ENCODE measurements at places on chromosomes 4 and X. TPM values are rescaled to one million over a fixed set of nuclear protein-coding genes. Genes with fewer than 3 reads are reported as not detected.

Gene PDCL2
- polyA plus RNA-seq, result not detected

- DNase-seq, result peak; percentile 44
These were observed 98.7 kb downstream of the NFKB1 start for GRCh38 chr4:102599886-102600285.

GRCh38 chr4:105126311-105127169 lies 20.1 kb upstream of the TET2 start:
- DNase-seq, result no peak

DNA sequence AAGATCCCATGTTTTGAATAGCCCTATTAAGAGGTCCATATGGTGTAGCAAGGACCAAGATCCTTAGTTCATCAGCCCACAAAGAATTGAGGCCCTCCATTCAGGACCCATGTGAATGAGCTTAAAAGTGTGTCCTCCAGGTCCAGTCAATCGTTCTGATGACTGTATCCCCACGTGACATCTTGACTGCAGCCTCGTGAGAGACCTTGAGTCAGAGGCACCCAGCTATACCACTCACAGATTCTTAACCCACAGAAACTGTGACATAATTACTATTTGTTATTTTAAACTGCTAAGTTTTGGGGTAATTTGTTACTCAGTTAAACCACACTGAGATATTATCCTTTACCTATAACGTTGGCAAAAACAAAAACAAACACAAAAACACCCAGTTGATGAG lies 62.4 kb downstream of the ZNF182 start:
- peak; percentile 49 for DNase-seq

DNA sequence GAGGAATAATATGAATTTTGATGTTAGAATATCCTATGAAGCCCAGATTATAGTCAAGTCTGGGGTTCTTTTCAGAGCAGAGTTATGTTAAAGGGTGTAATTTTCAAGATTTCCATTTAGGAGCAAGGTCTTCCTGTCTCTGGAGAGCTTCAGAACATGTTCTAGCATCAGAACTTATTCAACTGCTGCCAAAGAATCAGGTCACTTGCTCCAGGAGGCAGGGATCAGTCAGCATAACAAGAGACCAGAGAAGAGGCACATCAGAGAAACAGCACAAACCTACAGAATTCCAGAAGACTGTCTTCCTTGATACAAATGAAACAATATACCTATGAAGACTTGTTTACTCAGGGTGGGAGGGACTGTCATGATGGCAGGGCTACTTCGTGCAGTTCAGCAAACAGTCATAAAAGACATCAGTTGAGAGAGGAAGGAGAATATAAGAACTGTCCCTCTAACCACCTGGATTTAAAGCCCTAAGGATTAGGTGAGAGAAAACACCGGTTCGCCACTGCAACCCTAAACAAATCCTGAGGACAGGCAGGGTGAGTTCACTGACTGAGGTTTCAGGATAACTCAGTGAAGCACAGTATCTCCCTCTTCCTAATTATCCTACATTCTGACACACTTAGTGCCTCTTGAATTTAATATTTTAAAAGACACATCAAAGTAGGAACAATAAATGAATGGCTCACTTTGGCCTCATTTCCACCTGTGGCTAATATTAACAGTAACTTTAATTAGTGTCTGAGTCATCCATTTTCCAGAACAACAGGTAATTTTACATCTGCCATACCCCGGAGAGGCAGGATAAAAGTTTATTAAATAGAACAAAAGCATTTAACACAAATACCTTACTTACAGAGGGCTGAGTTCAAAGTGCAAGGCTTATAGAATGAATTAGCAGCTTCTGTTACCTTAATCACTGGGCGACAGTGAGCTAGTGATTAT lies 93.0 kb downstream of the HDAC8 start:
- DNase-seq, result no peak

DNA sequence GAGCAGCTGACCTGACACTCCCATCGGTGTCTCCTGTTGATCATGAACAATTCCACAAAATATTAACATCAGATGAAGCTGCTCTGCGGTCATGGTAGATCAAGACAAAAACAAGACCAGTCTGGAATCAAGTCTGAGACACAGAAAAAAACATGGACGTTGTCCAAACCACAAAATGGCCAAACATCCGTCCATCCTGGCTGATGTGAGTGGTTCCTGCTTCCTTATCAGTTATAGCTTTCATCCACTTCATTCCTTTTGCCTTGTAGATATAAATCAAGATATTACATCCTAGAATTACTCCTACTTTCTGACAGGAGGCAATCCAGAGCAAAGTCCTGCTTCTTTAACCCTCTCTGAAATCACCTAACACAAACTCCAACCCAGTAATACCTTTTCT lies 28.8 kb upstream of the PCSK1N start:
- peak; percentile 64 for DNase-seq

- DNase-seq, result peak; percentile 69
These were observed 22.1 kb downstream of the TMEM131L start for GRCh38 chr4:153488006-153488891.

DNA sequence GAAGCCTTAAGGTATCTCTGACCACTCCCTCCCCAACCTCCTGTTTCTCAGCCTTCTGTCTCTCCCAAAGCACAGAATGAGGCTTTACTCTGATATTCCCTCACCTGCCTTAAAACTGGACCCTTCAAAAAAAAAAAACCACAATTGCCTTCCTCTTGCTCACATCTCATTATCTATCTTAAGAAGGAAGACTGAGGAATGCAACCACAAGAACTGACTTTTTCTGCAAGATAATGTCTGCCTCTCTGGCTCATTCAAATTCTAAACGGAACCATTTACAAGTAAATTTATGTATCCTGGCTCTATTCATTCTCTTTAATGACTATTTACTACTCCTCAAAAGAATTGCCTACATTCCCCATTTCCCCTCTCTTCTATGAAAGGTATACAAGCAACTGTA lies 545.5 kb upstream of the HTR2C start:
- no peak for DNase-seq

Gene PRRG1
- polyA plus RNA-seq, result 13.2 TPM

Gene COPS4
- 36.4 TPM for polyA plus RNA-seq

Gene PABPC1L2A
- not detected for polyA plus RNA-seq

DNA sequence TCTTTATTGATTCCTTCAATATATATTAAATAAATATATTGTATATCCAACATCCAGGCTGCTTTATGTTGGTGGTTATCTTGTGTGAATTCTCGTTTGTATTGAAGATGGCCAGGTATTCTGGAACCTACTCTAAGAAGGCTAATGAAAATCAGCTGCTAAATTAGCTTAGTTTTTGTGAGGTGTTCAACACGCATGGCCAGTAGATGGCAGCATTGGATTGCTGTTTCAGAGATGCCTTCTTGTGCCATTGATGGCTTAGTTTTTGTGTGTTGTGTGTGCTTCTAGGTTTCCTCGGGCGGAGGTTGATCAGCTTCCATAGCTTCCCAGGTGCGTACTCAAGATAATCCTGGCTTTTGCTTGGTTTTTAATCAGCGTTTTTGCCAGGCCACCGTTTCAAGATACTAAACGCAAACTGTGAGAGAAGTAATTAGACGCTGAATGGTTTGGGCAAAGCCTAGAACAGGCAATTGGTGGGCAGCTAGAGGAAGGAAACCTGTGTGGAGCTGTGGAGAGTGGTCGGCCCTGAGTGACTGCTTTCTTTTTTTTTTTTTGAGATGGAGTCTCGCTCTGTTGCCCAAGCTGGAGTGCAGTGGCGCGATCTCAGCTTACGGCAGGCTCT lies 15.1 kb downstream of the NOCT start:
- peak; percentile 66 for DNase-seq

GRCh38 chrX:14427614-14428013 lies 101.7 kb upstream of the GLRA2 start:
- DNase-seq, result no peak

DNA sequence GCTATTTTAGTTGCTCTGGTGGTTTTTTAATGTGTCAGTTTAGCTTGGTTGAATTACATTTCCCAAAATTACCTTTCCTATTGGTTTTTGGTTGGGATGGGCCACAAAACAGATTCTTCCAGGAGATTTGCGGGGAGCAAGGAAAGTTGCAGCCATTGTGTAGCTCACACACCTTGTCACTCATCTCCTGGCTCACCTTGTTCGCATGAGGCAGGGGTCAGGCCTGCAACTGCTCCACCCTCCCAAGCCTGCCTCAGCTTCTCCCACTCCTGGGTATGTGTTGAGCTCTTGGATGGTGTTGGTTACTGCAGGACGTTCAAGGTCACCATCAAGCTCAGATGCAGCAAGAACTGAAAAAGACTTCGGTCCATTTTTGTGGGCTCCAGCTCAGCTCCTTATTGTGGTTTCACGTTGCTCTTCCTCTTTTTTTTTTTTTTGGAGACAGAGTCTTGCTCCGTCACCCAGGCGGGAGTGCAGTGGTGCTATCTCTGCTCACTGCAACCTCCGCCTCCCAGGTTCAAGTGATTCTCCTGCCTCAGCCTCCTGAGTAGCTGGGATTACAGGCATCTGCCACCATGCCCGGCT lies 95.6 kb upstream of the METTL14 start:
- DNase-seq, result no peak

DNA sequence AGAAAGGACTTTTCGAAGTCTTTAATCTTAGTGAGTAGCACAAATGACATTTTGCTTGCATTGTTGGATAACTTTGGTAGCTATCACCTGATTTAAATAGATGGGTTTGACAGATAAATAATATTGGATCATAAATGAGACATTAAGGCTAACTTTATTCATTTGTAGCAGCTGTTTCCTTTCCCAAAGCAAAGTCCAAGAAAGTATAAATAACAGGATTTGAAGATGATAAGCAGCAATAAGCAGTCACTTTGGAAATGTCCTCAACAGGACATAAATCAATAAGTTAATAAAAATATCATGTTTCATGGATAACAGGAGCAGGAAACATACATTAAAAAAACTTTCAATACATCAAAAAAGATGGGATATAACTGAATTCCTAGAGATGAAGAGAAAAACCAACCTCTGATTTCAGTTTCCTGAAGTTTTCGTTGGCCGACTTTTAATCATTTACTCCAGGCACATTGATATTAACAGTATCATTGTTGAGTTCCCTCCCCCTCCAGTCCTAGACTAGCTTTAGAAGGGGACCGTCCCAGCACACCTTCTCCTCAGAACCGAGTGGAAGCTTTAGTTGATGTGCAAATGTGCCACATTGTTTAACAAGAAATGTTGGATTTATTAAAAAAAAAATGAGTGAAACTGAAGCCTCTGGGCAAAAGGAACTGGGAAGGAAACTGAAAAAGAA lies 169.9 kb upstream of the AGA start:
- DNase-seq, result no peak

DNA sequence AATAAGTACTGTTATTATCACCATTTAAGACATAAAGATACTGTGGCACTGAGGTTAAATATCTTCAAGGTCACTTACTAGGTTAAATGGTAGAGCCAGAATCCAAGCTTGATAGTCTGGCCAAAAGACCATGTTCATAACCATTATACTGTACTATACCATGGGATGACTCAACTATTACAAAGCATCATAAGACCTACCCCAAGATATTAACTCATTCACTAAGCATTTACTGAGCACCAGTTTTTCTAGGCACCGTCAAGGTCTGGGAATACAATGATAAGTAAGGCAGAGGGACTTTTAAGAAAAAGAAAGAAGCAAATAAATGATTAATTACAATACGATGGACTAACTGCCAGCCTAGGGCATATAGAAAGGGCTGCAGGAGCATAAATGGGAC lies 95.5 kb upstream of the KCTD8 start:
- peak; percentile 42 for DNase-seq

Gene CEP135
- 2.0 TPM for polyA plus RNA-seq

DNA sequence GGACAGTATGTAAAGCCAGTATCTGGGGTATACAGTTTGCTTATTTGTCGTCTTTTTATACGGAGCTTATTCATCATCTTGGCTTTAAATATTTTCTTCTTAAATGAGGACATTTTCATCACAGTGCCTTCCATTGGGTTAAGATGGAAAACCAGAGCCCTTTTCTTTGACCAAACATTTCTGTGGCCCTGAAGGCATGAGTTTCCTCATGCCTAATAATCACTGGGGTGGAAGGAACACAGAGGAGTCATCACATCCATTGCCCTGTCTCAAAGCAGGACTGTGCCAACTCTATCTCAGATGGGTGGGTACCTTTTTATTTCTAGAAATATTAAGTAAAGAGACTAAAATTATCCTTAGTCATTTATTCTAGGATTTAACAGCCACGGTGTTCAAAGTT lies 40.0 kb downstream of the CHRDL1 start:
- DNase-seq, result no peak

- no peak for DNase-seq
These were observed 46.1 kb upstream of the BMPR1B start for GRCh38 chr4:94711635-94712034.

Gene TRMT10A
- polyA plus RNA-seq, result 3.3 TPM

DNA sequence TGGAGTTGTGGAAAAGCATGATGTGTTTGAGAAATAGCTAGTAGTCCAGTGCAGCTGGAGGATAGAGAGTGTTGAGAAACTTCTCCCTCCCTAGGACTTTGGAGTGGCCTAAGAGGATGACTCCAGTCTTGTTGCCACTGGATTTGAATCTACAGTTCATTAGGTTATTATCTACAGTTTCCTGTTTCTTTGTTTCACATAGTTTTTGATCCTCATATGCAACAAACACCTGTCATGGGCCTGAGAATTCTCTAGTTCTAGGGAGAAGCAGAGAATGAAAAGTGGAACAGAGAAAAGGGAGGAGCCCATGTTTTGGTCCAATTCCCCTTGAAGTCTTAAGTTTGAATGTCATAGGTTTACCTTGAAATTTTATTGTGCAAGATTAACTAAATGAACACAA lies 73.6 kb upstream of the TBC1D9 start:
- no peak for DNase-seq

GRCh38 chrX:107728371-107729099 lies 47.1 kb downstream of the TSC22D3 start:
- DNase-seq, result no peak

DNA sequence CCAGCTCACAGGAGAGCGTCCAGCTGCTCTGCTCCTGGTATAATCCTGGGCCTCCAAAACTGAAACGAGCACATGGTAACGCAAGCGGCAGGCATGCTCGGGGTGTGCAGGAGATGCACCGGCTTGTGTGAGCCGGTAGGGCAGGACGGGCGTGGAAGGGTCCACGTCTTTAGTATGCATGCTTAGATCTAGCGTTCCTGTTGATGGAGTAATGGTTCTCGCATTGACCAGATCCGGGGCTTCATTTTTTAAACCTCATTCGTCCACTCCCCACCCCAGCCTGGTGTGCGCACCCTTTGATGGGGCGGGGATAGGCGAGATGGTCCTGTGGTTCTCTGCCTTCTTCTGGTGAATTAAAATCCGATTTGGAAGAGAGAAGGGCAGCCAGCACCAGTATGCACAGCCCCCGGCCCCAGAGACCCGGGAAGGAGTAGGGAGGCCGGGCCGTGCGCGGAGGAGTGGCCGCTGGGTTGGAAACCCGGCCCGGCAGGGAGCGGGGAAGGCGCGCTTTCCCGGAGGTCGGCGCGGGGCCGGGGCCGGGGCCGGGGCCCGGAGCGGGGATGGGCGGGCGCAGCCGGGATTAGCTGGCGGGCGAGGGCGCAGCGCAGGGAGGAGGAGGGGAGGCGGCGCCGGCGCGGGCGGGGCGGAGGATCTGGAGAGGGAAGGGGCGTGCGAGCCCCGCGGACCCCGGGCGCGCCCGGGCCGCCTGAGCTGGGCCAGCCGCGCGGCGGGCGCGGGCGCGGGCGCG lies 39.9 kb downstream of the FAM149A start:
- DNase-seq, result peak; percentile 29

GRCh38 chr4:132956962-132957361 lies 192.1 kb upstream of the PCDH10 start:
- no peak for DNase-seq

- DNase-seq, result no peak
These were observed 29.1 kb downstream of the MAGED1 start for GRCh38 chrX:51922561-51922960.
